Activated effector memory CD4-positive, alpha-beta T cell treated with anti-CD3 and anti-CD28 coated beads, Interleukin-2, amount 50 U/mL, for 16 hours (primary cell): ENCODE measurements at places on chromosomes 4 and X.

DNA sequence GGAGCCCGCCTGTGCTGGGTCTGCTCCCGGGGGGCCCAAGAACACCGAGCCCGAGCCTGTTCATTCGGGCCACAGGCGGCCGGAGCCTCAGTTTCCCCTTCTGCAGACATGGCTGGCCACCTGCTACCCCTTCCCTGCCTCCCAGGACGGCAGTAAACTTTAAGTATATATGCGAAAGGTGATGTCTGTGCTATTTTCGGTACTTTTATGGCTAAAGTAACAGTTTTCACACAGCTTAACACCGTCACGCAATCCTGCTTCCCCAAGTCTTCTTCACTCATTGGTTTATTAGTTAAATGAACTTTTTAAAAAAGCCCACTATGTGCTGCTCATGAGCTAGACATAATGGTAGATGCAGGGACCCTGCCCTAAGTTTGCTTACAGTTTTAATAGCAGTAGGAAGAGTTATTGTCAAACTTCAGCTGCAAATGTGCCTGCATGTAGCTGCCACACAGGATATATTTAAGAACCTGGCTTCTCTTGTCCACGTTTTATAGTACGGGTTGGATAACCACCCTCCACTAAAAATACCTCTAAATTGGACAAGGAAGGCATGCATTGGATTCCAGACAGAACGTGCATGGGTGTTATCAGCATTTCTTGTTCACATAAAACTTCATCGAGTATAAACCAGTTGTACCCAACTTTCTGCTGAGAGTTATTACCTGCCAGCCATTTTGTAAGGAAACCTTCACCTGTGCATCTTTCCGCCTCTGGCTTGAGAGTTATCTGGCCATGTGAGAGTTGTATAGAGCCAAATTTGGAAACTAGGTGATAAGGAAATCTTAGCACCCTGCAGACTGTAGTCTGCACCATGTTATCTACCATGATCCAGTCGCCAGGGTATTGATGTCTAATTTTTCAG lies 741 bp downstream of the ANAPC4 start:
- DNase-seq, result no peak

GRCh38 chr4:87268411-87268810 lies 48.0 kb upstream of the KLHL8 start:
- DNase-seq, result no peak

- no peak for DNase-seq
Observed at GRCh38 chrX:37946197-37946596, 60.2 kb upstream of the SYTL5 start.

GRCh38 chr4:86233090-86233489 lies 126.8 kb downstream of the MAPK10 start:
- no peak for DNase-seq

GRCh38 chr4:88017516-88018297 lies 10.3 kb downstream of the PKD2 start:
- no peak for DNase-seq
